Activated naive CD8-positive, alpha-beta T cell treated with anti-CD3 and anti-CD28 coated beads, Interleukin-2, amount 10 ng/mL, durations not matched to agents 7 days and 5 days (primary cell): ENCODE measurements at places on chromosomes 12 and 14. TPM values are rescaled to one million over a fixed set of nuclear protein-coding genes. Genes with fewer than 3 reads are reported as not detected.
A peak's percentile ranks its signal among the peaks of the same experiment; 100 is the strongest.

DNA sequence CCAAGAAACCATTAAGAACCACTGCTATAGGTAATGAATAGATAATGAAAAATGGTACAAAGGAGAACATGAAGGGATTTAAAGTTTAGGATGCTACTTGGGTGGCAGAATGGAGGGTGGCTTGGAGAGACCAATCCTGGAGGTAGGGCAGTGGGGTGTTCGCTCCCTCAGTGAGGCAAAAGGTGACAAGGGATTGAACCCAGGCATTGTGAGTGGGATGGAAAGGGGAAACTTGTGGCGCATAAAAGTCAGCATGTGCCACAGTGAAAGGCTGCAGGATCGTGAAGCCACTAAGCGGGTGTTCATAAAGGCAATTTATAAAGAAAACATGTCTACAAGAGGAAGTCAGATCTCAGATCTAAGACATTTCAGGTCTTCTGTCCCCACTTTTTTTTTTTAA, 76.7 kb upstream of the SLC38A2 start:
- peaks cover 17% of the 10 kb centered on the region for H3K36me3 ChIP-seq
- H3K27ac ChIP-seq: no peak overlapping the region
- no peaks in the 10 kb centered on the region for H3K27me3 ChIP-seq

Gene TSPAN19
- total RNA-seq: not detected

Gene C14orf180
- total RNA-seq: not detected

Gene BBOF1
- total RNA-seq: 1.2 TPM

Gene IL22
- not detected for total RNA-seq

Gene TOGARAM1
- 11.9 TPM for total RNA-seq

DNA sequence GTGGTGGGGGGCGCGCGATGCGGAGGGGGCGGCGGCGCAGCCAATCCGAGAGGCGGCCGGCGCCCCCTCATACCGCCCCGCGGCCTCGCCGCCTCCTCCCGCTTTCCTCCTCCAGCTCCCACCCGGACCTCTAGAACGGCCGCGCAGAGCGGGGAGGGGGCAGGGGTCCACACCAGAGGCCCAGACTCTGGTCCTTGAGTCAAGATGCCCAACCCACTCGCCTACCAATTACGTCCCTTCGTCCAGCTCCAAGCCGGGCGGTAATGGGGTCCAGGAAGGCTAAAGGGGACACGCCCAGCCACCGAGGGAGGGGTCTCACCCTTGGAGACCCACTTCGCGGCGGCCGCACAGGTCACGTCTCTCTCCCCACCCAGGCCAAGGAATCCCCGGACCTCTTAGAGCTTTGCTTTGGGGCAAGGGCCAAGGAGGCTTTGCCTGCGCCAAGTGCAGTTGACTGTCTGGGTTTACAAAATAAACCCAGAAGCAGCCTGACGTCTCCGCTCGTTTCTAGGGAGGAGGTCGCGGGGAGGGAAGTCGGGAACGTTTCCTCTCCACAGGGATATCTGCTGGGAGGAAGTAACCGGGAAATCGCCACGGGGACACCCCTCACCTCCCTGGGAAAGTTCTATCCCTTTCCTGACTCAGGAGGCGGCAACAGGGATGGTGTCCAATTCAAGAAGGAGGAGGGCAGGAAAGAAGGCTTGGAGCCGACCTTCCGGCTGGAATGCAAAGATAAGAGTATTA, 394 bp upstream of the AMIGO2 start:
- peak overlapping the region; percentile 92 for H3K4me3 ChIP-seq
- peaks cover 9% of the 10 kb centered on the region for H3K36me3 ChIP-seq
- H3K27ac ChIP-seq: peak overlapping the region; percentile 92
- peaks cover 57% of the 10 kb centered on the region for H3K4me1 ChIP-seq

- H3K4me1 ChIP-seq: no peaks in the 10 kb centered on the region
- peaks cover 20% of the 10 kb centered on the region for H3K27me3 ChIP-seq
- H3K36me3 ChIP-seq: peaks cover 1% of the 10 kb centered on the region
- H3K4me3 ChIP-seq: no peak overlapping the region
- no peak for DNase-seq
Observed at GRCh38 chr14:92863286-92864080, 59.5 kb upstream of the CHGA start.

DNA sequence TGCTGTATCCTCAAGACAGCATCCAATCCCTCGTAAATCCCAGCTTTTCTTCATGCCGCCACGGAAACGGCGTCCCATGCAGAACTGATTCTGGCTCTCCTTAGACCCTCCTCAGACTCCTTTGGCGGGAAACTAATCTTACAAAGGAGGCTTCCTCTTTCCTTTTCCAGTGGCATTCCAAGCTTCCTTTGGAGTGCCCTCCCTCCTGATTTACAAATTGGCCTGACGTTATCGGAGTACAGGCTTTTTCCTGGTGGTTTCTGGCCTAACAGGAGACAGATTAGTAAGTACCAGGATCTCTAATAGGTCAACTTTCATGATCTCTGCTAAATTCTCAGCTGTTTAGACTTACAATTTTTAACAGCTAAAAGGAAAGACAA, 1.3 kb upstream of the ZDHHC17 start:
- H3K4me3 ChIP-seq: peak overlapping the region; percentile 97
- no peak for DNase-seq
- H3K27ac ChIP-seq: no peak overlapping the region
- no peaks in the 10 kb centered on the region for H3K36me3 ChIP-seq
- peaks cover 19% of the 10 kb centered on the region for H3K4me1 ChIP-seq
- H3K27me3 ChIP-seq: peaks cover 7% of the 10 kb centered on the region

Gene OR10AD1
- not detected for total RNA-seq

- H3K4me1 ChIP-seq: no peaks in the 10 kb centered on the region
- no peak overlapping the region for H3K27ac ChIP-seq
- H3K36me3 ChIP-seq: no peaks in the 10 kb centered on the region
- no peaks in the 10 kb centered on the region for H3K27me3 ChIP-seq
- no peak overlapping the region for H3K4me3 ChIP-seq
Observed at GRCh38 chr12:131443019-131444000, 267.6 kb upstream of the SFSWAP start.

Gene TAS2R46
- total RNA-seq: 1.4 TPM

- H3K36me3 ChIP-seq: peaks cover 21% of the 10 kb centered on the region
- no peak for DNase-seq
- H3K27me3 ChIP-seq: no peaks in the 10 kb centered on the region
Observed at GRCh38 chr12:10320643-10321042, 13.0 kb downstream of the KLRD1 start.

- no peak overlapping the region for H3K27ac ChIP-seq
- no peaks in the 10 kb centered on the region for H3K36me3 ChIP-seq
- no peak for DNase-seq
- no peaks in the 10 kb centered on the region for H3K27me3 ChIP-seq
Observed at GRCh38 chr12:77914081-77914488, 83.4 kb downstream of the NAV3 start.

Gene COX8C
- total RNA-seq: not detected

GRCh38 chr12:92509156-92509738, 193.5 kb upstream of the PLEKHG7 start:
- no peak overlapping the region for H3K27ac ChIP-seq
- H3K4me1 ChIP-seq: peaks cover 11% of the 10 kb centered on the region
- no peaks in the 10 kb centered on the region for H3K27me3 ChIP-seq
- DNase-seq: no peak
- peaks cover 19% of the 10 kb centered on the region for H3K36me3 ChIP-seq
